ENCODE measurements at places on chromosomes 1 and 21.

DNA sequence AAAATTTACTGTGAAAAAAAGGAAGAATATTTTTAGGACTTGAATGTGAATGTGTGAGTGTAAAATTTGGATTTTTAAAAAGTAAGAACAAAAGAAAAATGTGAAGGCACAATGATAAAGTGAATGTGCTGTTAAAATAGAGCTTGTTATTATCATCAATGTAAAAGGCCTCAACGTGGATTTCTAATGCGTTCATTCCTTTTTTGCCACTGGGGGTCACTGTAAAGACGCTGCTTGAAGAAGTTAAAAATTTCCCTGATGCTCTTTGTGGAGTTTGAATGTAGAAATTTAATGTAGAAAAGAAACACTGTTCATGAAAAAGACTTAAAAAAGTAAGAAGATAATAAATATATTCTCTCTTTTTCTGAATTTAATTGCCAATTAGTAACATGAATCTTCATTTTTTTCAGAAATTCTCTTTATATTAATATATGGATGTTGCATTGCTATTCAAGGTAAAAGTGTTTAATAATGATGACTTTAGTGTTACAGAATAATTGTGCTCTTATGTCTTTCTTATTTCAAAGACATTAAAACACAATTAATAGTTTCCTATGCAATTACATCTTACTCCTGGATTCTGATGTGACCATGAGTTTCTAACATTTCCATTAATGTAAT lies 161.5 kb downstream of the DNM3 start:
- DNase-seq: no peak

DNA sequence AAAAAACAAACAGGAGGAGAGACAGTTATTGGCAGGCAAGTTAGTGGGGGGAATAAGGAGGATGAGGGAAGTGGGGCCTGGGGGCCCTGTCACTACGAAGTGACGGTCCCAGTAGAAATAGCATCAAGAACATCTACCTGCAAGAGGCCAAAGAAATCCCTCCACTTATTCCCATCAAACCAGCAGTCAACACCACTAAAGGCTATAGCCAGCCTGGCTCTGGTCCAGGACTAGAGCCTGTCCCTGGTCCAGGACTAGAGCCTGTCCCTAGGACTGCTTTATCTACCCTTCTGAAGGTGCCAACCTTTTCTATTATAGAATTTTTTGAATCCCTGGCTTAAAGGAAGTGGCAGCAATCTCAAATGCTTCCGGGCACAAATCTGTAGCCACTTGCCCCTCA lies 3.2 kb downstream of the KLF18 start:
- DNase-seq: no peak

GRCh38 chr1:84688463-84689061 lies 1.7 kb downstream of the SSX2IP start:
- DNase-seq: no peak

DNA sequence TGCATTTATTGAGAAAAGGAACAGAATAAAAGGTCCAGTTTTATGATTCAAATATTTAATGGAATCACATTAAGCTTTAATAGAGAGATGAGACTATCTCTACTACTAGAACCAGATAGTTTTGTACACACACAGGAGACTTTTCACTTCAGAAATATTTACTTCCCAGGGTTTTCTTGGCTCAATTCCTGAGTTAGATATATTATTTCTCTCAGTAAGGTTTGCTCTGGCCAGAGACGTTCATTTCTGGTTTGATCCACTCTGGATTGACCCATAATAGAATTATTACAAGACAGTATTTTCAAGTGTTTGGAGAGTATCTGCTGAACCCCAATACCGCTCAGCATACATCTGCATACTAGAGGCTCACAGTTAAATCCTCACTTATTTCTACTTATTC lies 1.3 kb upstream of the RCOR3 start:
- DNase-seq: no peak

DNA sequence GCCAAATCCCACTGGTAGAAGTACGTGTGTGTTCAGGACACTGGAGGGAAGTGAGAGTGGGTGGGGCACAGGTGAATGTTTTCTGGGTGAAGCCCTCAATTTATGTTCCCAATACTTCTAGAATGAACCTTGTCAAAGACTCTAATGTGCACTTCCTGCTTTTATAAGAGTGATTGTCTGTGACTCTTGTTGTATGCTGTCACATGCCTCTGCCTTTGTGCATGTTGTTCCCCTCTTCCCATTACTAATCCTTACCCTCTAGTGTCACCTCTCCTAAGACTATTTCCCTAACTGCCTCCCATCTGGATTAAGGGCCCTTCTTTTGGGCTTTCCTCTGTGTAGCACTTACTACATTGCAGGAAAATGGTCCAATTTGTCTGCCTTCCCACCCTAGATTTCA lies 2.5 kb upstream of the LINGO4 start:
- DNase-seq: no peak

GRCh38 chr1:22508329-22508728 lies 55.0 kb upstream of the EPHA8 start:
- no peak for DNase-seq

DNA sequence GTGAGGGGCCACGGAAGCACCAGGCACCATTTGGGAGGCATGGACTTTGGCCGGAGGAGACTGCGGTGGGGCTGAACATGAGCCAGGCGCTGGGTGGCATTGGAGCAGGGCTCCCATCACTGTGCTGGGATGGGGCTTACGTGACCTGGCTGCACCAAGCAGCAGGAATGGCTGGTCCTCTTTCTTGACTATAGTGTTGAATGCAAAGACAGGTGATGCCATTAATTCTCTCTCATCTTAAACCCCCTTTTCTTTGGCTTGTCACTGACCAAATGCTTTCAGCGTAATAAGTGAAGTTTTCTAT lies 447.9 kb downstream of the CAMTA1 start:
- DNase-seq: no peak
